ENCODE measurements at places on chromosomes 1 and 21. TPM values are rescaled to one million over a fixed set of nuclear protein-coding genes. Genes with fewer than 3 reads are reported as not detected.

DNA sequence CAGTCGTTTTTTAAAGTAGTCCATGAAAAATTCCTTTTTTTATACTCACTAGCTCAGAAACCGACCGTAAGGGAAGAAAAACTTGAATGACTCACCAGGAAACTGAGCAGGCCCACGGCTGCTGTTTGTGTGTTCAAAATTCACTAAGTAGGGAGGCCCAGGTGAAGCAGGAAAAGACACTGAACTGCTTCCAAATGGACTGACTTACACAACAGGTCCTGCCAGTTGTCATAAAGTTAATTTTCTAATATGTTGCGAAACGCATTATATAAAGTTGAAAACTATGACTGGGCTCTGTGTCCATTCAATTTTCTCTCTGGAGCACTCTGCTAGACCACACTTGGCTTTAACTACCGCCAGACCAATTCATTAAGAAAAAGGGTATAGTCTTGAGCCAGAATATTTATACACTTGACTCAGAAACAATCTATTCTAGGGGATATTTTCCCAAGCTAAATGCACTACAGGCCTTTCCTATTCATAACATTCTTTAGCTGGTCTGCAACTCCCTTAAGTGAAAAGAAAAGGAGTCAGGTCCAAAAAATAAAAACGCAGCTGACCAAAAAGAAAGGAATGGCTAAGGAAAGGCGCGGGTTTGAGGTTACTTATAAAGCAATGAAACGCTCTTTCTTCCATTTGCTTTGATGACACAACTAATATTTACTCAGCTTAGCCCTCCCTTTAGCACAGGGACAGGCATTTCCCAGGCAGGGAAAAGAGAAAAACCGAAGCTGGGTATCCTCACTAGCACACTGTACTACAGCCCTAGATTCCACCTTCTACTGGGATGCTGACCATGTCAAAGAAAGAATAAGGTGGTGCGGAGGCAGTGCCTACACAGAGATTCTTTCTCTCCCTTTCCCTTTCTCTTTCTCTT lies 306.3 kb upstream of the ESRRG start:
- DNase-seq: no peak

GRCh38 chr1:42983693-42984092 lies 25.0 kb upstream of the SLC2A1 start:
- no peak for DNase-seq

DNA sequence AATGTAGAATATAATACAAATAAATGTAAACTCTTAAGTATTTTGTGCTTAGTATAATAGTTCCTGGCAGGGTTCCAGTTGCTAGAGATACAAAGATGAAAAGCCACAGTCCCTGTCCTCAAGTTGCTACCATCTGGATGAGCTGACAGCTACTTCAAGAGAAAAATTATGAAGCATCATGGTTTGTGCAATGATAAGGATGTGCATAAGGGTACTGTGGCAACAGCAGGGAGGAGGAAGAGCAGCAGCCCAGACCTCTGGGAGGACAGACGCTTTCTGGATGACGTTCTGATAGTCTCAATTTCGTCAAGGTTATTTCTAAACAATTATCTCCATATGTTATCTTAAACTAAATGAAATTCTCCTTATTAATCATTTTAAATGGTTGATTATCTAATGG lies 198.9 kb downstream of the NTNG1 start:
- no peak for DNase-seq

The RHBDL2 gene
- total RNA-seq: not detected

The CFHR1 gene
- not detected for total RNA-seq

The SUCO gene
- 22.9 TPM for total RNA-seq

- no peak for DNase-seq
These were observed 862.7 kb downstream of the PLA2G4A start for GRCh38 chr1:187691439-187691838.

The OR10Z1 gene
- total RNA-seq: not detected

DNA sequence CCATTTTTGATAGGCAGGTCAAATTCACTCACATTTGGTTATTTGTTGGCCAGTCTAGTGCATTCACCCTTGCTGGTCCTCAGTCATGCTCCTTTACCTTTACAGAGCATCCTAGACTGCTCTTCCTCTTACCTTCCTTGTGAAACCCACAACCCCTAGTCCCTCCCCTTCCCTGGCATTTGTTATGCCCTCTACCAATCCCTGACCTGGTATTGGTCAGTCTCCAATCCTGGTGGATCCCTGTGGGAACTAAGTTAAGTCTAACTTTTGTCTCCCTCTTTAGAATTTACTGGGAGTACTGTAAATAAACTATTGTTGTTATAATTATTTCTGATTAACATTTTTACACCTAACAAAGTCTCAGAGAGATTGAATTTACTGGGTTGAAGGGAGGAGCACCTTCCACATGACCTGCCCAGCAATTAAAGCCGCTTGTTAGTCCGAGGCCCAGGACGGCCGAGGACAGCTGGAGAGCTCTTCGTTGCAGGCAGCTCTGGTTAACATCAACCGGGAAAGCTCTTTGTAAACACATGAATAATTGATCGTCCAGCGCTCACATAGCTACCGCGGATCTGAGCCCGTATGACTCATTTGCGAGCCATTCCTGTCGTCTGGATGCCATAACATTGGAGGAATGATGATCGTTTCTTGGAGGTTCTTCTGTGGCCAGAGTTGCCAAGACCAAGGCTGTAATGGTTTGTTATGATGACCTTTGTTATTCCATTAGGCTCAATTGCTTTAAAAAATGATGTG lies 31.9 kb downstream of the MTARC1 start:
- no peak for DNase-seq

DNA sequence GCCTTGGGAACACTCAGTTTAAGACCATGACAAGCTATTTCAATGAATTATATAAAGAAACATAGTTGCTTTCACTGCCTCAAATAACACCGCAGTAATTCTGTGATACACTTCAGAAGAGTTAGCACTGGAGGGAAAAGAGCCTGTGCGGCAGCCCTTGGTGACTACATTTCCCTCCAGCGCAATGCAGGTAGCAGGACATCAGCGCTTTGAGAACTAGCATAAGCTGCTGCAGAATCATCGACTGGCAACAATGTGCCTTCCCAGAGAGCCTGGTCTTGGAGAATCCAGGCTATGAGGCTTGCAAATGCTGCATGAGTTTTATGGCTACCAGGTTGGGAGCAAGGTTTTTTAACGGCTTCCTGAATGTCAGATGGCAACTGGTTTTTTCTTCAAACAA lies 7.5 kb downstream of the NRIP1 start:
- no peak for DNase-seq

- DNase-seq: no peak
These were observed 3.6 kb downstream of the AJAP1 start for GRCh38 chr1:4657960-4658541.

The MCM3AP gene
- 60.5 TPM for total RNA-seq

- no peak for DNase-seq
These were observed 45.0 kb upstream of the BCL10 start for GRCh38 chr1:85321237-85321964.

The DNM3 gene
- 0.51 TPM for total RNA-seq

The TSPAN1 gene
- total RNA-seq: not detected

The FNDC10 gene
- not detected for total RNA-seq

GRCh38 chr1:170471398-170472053 lies 60.4 kb upstream of the GORAB start:
- DNase-seq: no peak

All from Karpas-422 (cell line).